ENCODE measurements at places on chromosomes 16 and 17. TPM values are rescaled to one million over a fixed set of nuclear protein-coding genes. Genes with fewer than 3 reads are reported as not detected.

DNA sequence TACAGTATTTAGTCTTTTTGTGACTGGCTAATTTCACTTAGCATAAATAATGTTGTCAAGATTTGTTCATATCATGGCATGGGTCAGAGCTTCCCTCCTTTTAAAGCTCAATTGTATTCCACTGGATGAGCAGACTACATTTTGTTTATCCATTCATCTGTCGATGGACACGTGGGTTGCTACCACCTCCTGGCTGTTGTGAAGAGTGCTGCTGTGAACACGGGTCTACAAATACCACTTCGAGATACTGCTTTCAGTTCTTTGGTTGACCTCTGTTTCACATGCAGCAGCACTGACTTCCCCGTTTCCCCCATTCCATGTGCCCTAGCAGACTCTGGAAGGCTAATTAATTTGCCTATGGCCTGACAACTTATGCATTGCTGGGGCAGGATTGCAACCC, 285.4 kb downstream of the SHISA9 start:
- DNase-seq, result no peak

The TUBG1 gene
- 17.2 TPM for total RNA-seq

DNA sequence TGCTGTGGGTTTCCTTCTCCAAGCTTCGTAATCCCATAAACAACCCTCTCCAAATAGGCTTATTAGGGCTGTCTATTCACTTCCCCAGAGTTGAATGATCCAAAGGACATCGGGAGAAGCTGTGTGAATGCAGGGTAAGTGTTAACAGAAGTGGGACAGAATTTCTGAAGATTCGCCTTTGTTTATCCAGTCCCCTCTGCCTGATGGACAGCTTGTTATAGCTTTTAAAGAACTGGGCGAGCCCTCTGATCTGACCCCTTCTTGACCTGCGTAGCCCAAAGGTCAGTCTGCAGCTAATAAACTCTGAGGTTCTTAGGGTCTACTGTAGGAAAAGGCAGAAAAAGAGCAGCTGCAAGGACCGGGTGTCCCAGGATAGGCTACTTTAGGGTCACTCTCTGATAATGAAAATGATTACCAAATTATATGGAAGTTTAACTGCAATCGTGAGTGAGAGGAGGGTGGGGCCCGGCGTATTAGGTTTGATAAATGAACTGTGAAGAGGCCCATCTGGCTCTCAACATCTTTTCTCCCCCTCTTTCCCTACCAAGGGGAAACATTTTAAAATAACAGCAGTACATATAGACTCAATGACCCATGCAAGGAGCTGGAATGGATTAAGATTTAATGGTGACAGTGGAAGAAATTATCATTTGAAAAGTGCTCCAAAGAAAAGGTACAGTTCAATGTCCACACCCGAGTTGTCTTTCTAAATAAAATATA, 233.4 kb downstream of the FTO start:
- no peak for DNase-seq

The CHP2 gene
- 101 TPM for total RNA-seq

DNA sequence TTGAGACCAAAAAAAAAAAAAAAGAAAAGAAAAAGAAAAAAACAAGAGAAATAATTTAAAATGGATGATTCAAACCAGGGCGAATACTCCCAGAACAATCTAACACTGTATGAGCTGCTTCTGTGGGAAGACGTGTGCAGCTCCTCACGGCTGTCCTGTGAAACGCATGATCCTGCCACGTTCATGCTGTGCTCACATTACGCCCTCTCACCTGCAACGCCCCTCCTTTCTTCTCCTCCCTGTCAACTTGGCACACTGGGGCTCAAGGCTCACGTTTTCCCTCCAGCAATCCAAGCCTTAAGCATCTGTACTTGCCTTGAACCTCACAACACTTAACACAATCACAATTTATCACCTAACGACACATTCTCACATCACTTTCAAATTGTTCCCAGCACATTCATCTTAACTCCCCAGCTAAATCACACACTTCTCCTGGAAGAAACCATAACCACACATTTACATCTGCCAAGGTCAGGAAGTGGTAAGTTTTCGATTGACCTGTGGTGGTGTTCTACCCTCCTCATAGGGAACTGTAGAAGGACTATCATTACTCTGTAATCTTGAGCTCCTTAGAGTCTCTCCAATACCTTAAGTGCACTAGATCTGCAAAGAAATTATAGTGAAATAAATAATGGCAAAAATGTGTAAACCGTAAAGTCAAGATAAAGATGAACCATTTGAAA, 29.1 kb downstream of the MBTPS1 start:
- no peak for DNase-seq

DNA sequence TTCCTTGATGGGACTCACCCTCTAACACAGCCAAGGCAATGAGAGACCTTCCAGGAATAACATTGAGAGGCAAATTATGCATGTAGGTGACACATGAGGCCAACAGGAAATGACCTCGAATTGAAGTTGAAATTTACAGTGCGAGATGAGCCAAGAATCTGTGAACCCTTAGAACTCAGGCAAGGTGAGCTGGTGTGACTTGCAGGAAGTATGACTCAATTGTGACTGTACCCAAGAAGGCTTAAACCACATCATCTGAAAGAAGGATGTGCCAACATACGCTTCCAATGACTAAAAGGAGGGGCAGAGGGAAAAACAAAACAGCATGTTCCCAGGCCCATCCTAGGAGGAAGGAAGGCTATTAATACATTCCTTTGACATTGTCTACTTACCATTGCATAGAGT, 44.8 kb downstream of the PITPNC1 start:
- DNase-seq, result no peak

GRCh38 chr16:72195609-72196008, 23.7 kb upstream of the PMFBP1 start:
- no peak for DNase-seq

GRCh38 chr16:13873835-13874438, 46.0 kb upstream of the ERCC4 start:
- no peak for DNase-seq

- DNase-seq, result no peak
Observed at GRCh38 chr16:86706726-86707125, 128.4 kb downstream of the FOXL1 start.

DNA sequence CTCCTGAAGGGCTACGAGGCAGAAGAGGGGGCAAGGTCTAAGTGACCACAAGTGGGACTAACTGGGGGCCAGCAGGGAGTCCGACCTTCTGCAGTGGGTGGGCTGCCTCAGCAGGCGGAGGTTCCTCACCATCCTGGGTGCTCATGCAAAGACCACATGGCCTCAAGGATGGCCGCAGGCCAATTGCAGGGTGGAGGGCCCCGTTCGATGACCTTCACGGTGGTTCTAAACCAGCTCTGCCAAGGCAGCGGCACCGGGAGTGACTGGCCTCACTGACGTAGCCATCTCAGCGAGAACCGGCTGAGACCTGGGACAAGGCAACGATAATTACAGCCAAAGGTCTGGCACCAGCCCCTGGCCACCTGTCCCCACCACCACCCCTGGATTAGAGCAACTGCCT, 5.7 kb downstream of the SMIM5 start:
- peak; percentile 48 for DNase-seq

DNA sequence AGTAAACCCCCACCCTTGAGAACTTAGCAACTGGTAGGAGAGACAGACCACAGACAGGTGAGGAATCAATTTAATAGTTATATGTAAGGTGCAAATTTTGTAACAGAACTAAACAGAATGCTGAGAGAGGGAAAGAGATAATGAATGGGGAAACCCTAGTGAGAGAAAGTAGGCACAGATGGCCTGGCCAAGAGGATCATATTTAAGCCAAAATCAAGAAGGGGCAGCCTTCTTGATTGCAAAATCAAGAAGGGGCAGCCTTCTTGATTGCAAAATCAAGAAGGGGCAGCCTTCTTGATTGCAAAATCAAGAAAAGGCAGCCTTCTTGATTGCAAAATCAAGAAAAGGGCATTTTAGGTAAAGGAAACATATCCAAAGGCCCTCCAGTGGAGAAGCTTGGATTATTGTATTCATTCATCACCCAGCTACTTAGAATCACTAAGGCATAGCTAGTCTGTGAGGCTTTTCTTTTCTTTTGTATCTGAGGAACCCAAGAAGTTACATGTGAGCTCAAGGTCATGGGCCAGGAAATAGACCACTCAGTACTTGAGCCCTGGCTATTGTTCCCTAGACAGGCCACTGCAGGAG, 190.6 kb downstream of the CYLD start:
- DNase-seq, result no peak

The SCGB1C2 gene
- total RNA-seq, result not detected

GRCh38 chr17:78197147-78197832, 10.1 kb downstream of the AFMID start:
- DNase-seq, result no peak

GRCh38 chr17:69358688-69359596, 32.0 kb upstream of the ABCA5 start:
- no peak for DNase-seq

DNA sequence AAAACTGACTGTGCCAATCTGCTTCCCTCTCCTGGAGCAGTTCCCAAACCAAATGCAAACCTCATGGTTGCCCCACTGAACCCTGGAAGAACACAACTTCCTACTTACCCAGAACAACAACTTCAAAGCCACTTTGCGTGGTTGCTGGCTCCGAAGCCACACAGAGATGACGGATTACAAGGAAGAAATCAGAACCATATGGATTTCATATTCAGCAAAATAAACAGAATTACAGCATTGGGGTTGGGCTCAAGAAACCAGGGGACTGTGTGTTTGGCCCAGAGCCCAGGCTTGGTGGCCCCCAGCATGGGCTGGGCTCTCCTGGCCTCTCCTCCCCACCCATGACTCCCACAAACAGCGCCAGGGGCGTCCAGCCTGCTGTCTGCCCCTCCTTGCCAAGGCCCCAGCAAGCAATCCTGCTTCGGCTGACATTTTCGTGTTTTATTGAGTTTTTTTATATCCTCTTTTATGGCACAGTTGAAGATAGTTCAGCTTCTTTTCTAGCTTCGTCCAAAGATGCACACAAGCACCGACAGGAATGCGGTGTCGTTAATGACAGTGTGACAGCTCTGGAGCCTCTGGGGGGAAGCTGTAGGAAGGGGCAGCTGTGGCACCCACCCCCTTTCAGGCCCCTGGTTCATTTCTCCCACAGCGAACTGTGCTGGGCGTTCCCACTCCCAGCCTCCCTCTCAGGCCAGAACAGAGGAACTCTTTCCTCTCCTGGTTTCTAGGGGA, 137.1 kb downstream of the GAS7 start:
- no peak for DNase-seq

- no peak for DNase-seq
Observed at GRCh38 chr17:44552361-44552760, 4.9 kb upstream of the FZD2 start.

DNA sequence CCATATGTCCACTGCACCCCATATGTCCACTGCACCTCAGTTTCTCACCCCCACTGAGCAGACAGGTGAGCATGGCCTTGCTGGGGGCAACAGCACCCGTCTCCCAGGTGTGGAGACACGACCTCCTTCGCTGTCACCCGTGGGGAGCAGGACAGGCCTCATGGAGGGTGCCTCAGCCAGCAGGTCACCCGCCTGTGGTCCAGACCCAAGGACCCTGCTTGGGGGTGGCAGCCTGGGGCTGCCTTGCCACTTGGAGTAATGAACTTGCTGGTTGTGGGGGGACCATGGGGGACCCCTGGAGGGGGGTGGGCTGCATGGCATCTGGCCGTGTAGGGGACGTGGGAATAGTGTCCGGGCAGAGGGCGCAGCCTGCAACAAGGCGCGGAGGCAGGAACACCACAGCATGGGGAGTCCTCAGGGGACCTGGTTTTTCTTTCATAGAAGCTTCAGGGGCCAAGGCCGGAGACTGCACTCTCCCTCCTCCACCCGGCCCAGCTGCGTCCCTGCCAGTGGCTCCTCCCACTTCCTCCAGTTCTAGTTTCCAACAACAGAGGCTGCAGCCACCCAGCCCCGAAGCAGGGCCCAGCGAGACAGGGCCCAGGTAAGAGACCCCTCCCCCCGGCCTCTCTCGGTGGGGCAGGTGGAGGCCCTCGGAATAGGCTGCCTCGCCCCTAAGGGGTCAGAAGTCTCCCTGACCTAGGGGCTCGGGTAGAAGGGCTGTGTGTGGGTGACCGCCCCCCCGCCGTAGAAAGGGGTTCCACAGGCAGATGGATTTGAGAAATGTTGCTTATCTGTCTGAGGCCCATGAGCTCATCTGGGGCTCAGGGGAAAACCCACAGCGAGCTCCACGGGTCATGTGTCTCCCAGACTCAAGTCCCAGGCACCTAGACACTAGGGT, at the start of gene NHLRC4:
TSS of gene NHLRC4 (plus strand) at position 531 of the 898 bp plus-strand sequence. CDS start 1,043 bp downstream, outside the sequence.
- DNase-seq, result peak; percentile 73

The DPEP3 gene
- total RNA-seq, result not detected

DNA sequence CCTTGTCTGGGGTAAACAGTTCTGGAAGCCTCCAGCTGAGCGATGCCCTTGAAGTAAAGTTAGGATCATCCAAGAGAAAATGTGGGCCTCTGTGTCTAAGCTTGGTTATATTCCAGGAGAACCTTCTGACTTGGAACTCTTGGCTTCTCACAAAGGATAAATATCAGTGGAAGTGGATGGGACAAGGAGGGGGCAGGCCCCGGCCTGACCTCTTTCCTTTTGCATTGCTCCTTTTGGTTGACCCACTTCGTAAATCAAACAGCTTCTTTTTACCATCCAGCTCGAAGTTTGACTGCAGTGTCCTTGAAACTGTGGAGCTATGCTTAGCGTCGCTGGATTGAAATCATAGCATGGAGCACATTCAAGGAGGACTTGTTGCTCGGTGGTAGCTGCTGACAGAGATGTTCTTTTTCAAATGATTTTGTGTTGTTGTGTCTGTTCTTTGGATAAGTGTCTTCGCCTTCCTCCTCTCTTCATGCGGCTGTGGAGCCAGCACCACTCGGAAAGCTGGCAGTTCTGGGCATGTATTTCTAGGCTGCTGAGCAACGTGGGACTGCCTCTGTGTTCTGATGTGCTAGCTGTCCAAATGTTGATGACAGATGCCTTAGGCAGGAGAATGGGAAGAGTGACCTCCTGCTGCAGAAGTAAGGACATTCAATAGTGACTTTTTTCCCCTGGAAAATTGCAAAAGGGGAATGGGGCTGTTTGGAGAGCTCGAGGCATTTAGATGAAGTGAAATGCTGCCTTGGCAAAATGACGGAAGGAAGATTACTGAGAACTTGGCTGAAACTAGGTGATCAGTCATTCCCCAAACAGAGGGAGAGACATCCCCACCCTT, 4.5 kb downstream of the MINK1 start:
- no peak for DNase-seq

The TMEM88 gene
- total RNA-seq, result 3.5 TPM

DNA sequence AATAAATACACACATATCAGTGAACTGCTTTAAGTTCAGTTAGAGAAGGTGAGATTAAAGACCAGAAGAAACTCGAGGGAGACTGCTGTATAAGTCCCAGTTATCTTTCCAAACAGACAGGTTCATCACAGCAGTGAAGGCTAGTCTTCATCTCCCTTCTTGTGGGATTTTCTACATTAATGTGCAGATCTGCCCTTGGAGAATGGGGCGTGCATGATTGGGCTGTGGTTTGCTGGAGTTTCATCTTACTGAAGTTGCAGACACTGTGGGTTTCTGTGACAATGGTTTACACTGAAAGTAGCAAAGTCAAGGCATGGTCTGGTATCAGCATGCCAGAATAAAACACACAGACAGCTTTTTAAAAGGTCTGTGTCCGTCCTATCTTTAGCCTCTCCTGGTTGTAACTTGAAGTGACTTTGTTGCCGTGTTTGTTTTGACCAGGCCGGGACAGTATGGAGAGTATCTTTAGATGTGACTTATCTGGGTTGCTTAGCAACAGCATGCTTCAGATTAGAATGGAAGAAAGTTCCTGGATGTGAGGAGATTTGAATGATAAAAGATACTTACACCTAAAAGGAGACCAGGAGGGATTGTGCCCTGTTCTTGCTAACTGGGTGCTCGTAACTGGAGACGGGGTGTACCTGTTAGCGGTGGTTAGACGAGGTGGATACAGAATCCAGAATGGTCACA, 16.1 kb downstream of the NAA60 start:
- DNase-seq, result no peak

GRCh38 chr16:77767211-77767610, 21.2 kb upstream of the VAT1L start:
- DNase-seq, result no peak

- no peak for DNase-seq
Observed at GRCh38 chr17:76967762-76968161, 99.6 kb downstream of the MGAT5B start.

All from mucosa of descending colon (tissue), 3 donors.